Transverse colon (tissue), 4 donors: ENCODE measurements at places on chromosomes 4 and X. TPM values are rescaled to one million over a fixed set of nuclear protein-coding genes. Genes with fewer than 3 reads are reported as not detected.

The SPANXN4 gene
- not detected for total RNA-seq

The MRPL1 gene
- 27.0 TPM for total RNA-seq

The RNF128 gene
- 37.5 TPM for total RNA-seq

GRCh38 chrX:17067534-17067933 is 121.1 kb downstream of the REPS2 start:
- DNase-seq = no peak
- no peak overlapping the region for H3K27ac ChIP-seq
- no peaks in the 10 kb centered on the region for H3K27me3 ChIP-seq
- H3K4me3 ChIP-seq = no peak overlapping the region
- H3K36me3 ChIP-seq = no peaks in the 10 kb centered on the region
- H3K4me1 ChIP-seq = no peaks in the 10 kb centered on the region

DNA sequence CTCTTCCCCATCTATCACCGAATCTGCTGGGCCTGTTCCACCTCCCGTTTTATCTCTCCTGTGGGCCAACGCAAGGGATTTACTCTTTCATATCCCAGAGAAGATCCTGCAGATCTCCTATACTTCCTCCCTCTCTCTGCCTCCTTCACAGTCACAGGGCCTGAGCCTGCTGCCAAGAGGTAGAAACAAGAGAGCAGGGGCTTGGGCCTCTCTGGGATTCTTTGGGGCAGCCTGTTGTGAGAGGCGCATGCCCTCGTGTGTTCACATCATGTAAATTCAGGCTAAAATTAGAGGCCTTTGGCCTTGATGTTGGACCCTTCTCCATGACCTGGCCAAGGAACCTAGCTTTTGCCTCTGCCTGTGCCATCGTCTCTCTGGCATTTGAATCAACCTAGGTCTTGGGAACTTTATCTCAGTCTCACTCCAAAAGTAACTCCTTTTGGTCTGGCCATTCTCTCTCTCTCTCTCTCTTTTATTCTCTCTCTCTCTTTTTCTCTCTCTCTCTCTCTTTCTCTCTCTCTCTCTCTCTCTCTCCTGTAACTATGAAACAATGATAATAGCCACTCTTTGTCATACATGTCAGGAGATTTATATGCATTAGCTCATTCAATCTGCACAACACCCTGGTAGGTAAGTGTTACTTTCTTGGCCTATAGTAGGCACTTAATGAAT is 20.0 kb upstream of the EFNB1 start:
- no peaks in the 10 kb centered on the region for H3K27me3 ChIP-seq
- no peaks in the 10 kb centered on the region for H3K4me1 ChIP-seq
- no peak for DNase-seq
- no peaks in the 10 kb centered on the region for H3K36me3 ChIP-seq
- no peak overlapping the region for H3K4me3 ChIP-seq
- no peak overlapping the region for H3K27ac ChIP-seq

- no peaks in the 10 kb centered on the region for H3K36me3 ChIP-seq
- peak within 1 kb of the TSS; percentile 97 for H3K27ac ChIP-seq
- peak; percentile 68 for DNase-seq
Measured at GRCh38 chrX:54182864-54183613, at the start of gene FAM120C. Gene FAM120C (minus strand): TSS chrX:54183254. CDS start chrX:54183198, 56 bp downstream.

- H3K4me3 ChIP-seq = no peak overlapping the region
- no peaks in the 10 kb centered on the region for H3K36me3 ChIP-seq
- H3K27ac ChIP-seq = no peak overlapping the region
- no peaks in the 10 kb centered on the region for H3K27me3 ChIP-seq
- DNase-seq = no peak
- peaks cover 8% of the 10 kb centered on the region for H3K4me1 ChIP-seq
Measured at GRCh38 chrX:134371133-134371532, 88.8 kb upstream of the HPRT1 start.
